Naive thymus-derived CD4-positive, alpha-beta T cell (primary cell): ENCODE measurements at places on chromosomes 3 and 15. TPM values are rescaled to one million over a fixed set of nuclear protein-coding genes. Genes with fewer than 3 reads are reported as not detected.

DNA sequence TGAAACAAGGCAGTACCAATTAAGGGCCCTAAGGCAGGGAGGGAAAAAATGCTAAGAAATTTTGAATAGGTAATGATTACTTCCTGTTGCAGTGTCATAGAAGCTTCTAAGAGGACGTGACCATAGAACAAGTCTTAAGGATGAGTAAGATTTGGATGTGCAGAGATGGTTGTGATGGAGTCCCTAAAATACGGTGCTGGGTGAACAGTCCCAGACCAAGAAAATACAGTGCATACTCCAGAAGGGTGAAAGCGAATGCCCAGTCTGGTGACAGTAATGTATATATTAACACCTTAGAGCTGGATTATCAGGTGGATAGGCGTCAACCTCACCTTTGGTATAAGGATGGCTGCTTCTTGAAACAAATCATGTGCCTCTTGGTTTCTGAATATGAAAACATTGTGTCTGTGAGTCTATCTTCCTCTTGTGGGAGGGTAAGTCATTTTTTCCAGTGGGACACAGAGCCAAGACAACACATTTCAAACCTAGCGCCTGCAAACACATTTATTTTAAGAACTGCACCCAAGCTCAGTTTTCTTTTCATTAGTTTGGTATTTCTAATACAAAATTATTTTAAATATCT lies 101.2 kb upstream of the TP63 start:
- H3K4me3 ChIP-seq, result no peak overlapping the region
- H3K4me1 ChIP-seq, result no peaks in the 10 kb centered on the region
- H3K36me3 ChIP-seq, result no peaks in the 10 kb centered on the region

DNA sequence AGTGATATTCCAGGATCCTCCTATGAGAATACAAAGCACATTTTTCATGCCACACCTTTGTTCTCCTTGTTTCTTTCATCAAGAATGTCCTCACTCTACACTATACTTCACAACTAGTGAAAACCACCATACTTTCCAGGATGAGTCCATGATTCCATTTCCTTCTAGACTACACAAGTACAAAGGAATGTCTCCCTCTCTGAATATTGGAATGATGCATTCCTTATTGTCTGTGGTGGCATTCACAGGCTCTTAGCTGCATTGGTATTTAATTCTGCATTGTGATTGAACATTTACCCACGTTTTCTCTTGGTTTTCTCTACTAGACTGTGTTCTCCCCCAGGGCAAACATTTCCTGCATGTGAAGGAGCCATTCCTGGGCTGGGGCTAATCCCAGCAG lies 217.5 kb downstream of the RAP2B start:
- H3K4me3 ChIP-seq, result no peak overlapping the region
- H3K27me3 ChIP-seq, result no peaks in the 10 kb centered on the region
- H3K4me1 ChIP-seq, result no peaks in the 10 kb centered on the region
- DNase-seq, result no peak

- no peaks in the 10 kb centered on the region for H3K36me3 ChIP-seq
- no peak for DNase-seq
- no peak overlapping the region for H3K4me3 ChIP-seq
- no peak overlapping the region for H3K27ac ChIP-seq
- no peaks in the 10 kb centered on the region for H3K27me3 ChIP-seq
These were observed 27.0 kb downstream of the MB21D2 start for GRCh38 chr3:192890347-192891335.

GRCh38 chr3:134008630-134009156 lies 21.0 kb downstream of the SLCO2A1 start:
- no peak overlapping the region for H3K27ac ChIP-seq
- no peaks in the 10 kb centered on the region for H3K27me3 ChIP-seq
- no peaks in the 10 kb centered on the region for H3K36me3 ChIP-seq
- DNase-seq, result no peak
- H3K4me3 ChIP-seq, result no peak overlapping the region

GRCh38 chr3:59284926-59285325 lies 235.1 kb upstream of the CFAP20DC start:
- no peaks in the 10 kb centered on the region for H3K36me3 ChIP-seq
- H3K27ac ChIP-seq, result no peak overlapping the region
- no peak overlapping the region for H3K4me3 ChIP-seq
- DNase-seq, result no peak

DNA sequence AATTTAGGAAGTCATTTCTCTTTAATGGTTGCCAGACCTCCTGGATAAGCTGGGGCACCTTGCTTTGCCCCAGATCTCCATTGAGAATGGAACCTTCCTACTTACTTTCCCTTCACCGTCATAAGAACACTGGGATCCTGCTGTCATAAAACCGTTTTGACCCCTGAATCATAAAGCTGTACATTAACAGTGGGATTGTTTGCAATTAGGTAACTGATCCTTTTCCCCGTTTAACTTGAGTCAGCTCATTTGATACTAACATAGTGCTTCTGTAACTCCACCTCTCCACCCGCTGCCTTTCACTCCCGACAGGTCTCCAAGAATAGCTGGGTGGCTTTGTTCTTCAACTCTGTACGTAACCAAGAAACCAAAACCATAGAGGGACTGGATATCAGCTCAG lies 308.2 kb upstream of the WNT5A start:
- DNase-seq, result no peak
- H3K36me3 ChIP-seq, result no peaks in the 10 kb centered on the region
- no peaks in the 10 kb centered on the region for H3K27me3 ChIP-seq
- H3K4me1 ChIP-seq, result no peaks in the 10 kb centered on the region

GRCh38 chr3:8369638-8370037 lies 132.0 kb upstream of the LMCD1 start:
- DNase-seq, result no peak
- no peak overlapping the region for H3K27ac ChIP-seq
- no peaks in the 10 kb centered on the region for H3K27me3 ChIP-seq
- H3K4me1 ChIP-seq, result no peaks in the 10 kb centered on the region
- H3K36me3 ChIP-seq, result no peaks in the 10 kb centered on the region
- no peak overlapping the region for H3K4me3 ChIP-seq

DNA sequence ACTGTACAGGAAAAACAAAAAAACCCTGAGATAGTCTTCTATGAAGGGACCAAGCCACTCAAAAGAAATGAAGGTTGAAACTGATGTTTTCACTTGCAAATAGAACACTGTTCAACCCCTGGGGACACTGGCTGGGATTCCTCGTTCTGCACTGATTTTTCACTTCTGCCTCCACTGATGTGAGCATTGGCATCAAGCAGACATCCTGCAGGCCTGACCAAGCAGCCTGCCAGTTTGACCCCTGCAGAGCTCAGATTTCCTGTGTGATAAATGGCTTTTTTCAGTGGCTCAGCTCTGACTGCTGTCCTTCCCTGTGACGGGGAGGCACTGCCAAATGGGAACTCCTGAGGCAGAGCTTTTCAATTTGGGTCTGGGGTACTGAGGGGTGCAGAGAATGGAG lies 50.0 kb downstream of the RASGRP1 start:
- H3K4me3 ChIP-seq, result no peak overlapping the region
- DNase-seq, result no peak
- peak overlapping the region; percentile 29 for H3K27ac ChIP-seq
- no peaks in the 10 kb centered on the region for H3K27me3 ChIP-seq

- no peak for DNase-seq
- no peaks in the 10 kb centered on the region for H3K4me1 ChIP-seq
- no peaks in the 10 kb centered on the region for H3K27me3 ChIP-seq
- no peaks in the 10 kb centered on the region for H3K36me3 ChIP-seq
- H3K4me3 ChIP-seq, result no peak overlapping the region
These were observed 285.0 kb downstream of the CLSTN2 start for GRCh38 chr3:140219923-140220452.

The CNTN3 gene
- polyA plus RNA-seq, result not detected

The STOML1 gene
- polyA plus RNA-seq, result 18.7 TPM

The CHRNA7 gene
- polyA plus RNA-seq, result 0.09 TPM

The UPK1B gene
- 0.11 TPM for polyA plus RNA-seq

The GOLGA6B gene
- not detected for polyA plus RNA-seq

The CYP19A1 gene
- not detected for polyA plus RNA-seq

The ALDH1A3 gene
- polyA plus RNA-seq, result not detected

The NPAP1 gene
- not detected for polyA plus RNA-seq

The SLC22A13 gene
- not detected for polyA plus RNA-seq
